Right ventricle myocardium superior (tissue), 1 donor: ENCODE measurements at places on chromosomes 12 and 14. TPM values are rescaled to one million over a fixed set of nuclear protein-coding genes. Genes with fewer than 3 reads are reported as not detected.

- DNase-seq = no peak
Measured at GRCh38 chr12:79019672-79020071, 155.1 kb downstream of the SYT1 start.

GRCh38 chr14:87999277-87999676, 5.7 kb upstream of the GPR65 start:
- DNase-seq = no peak

- peak; percentile 79 for DNase-seq
Measured at GRCh38 chr12:118052324-118053070, 8.5 kb downstream of the WSB2 start.

DNA sequence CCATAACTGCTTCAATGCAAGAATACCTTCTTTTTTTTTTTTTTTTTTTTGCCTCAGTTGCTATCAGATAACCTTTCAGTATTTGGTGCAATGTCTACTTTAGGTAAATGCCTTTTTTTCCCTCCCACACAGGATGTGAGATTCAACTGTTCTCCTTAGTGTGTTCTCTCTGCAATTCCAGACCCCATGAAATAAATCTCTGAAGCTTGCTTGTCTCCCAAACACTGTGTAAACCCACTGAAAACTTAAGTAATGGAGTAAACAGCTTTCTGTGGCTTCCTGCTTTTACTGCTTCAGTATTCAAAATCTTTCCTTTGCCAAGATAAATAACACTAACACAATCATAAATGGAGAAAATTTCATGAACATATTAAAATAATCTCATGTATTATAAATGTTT, 55.8 kb upstream of the CLEC14A start:
- no peak for DNase-seq

- DNase-seq = no peak
Measured at GRCh38 chr12:19910681-19911080, 457.7 kb upstream of the PDE3A start.

DNA sequence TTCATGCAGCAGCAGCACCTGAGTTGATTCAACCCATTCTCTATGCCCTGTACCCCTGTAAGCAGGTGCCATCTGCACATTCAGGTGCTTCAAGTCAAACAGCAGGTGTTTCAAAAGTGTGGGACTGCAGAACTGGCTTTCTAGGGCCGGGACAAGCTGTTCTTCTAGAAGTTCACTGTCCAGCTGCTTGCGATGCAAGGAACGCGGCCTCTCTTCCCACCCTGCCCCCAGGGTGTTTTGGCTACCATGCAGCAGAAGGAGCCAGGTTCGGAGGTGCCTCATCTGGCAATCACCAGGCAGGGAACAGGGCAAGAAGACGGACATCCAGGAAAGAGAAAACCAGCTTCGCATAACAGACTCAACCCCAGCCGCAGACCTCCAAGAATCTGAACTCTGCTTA, 35.2 kb downstream of the TMEM132D start:
- DNase-seq = no peak

- DNase-seq = no peak
Measured at GRCh38 chr14:98018628-98019027, 1221.4 kb downstream of the VRK1 start.

DNA sequence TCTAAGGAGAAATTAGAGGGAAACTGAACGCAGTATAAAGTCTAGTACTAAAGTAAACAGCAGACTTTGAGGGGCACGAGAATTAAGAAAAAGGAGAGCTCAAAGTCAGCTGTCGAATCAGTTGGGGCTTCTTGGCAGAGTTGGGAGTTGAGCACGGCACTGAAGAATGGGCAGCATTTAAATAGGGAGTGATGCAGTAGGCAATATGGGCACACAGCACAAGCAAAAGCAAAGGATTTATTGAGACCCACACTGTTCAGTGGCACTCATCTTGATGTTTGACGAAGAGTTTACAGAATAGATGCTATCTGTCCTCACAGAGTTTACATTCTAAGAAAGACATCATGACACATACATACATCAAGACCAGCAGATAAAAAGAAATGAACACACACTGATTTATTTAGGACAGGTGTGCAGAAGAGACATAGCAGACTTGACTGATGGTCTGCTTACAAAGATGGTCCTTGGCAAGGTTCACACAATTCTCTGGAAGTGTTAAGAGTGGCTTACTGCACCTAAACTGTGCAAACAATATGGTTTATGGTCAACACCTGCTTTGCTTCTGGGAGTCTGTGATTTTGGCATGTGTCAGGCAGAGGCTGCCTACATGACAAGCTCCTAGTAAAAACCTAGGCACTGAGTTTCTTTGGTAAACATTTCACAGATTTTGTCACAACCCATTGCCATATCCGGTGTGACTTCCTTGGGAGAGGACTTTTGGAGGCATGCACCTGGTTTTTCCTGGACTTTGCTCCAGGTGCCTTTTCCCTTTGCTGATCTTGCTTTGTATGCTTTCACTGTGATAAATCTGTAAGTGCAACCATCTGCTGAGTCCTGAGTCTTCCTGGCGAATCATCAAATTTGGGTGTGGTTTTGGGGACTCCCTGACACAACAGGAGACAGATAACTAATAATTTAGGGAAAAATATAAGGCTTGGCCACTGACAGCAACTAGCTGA, 26.3 kb downstream of the ALKBH1 start:
- no peak for DNase-seq

GRCh38 chr12:52582971-52583456, 9.4 kb upstream of the KRT74 start:
- DNase-seq = no peak

DNA sequence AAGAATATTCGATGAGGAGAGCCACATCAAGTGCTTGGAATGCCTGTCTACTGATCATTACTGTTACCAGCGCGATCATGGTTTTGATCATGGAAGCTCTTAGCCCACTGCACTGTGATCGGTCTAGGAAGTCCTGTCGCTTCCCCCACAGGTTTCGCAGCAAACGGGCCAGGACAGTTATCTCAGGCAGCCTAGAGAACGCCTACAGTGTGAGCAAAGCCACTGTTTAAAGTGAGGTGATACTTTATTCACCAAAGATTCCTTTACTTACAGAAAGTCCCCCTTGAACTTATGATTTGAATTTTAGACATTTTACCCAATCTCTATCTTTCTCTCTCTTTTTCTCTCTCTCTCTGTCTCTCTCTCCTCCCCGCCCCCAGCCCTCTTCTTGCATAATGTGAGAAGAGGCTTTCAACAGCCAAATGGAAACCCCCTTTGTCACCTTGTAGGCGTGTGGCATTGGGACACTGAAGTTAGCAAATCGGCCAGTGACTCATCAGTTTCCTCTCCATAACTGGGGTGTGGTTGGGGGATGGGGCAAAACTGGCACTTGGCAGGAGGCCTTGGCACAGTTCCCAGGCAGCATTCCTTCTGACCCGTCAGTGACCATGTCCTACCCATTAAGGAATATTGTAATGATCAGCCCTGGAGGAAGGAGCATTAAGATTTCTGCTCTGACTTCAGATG, 214.8 kb downstream of the CHST11 start:
- peak; percentile 88 for DNase-seq

- DNase-seq = peak; percentile 70
Measured at GRCh38 chr12:57604992-57605810, 577 bp downstream of the DTX3 start.

DNA sequence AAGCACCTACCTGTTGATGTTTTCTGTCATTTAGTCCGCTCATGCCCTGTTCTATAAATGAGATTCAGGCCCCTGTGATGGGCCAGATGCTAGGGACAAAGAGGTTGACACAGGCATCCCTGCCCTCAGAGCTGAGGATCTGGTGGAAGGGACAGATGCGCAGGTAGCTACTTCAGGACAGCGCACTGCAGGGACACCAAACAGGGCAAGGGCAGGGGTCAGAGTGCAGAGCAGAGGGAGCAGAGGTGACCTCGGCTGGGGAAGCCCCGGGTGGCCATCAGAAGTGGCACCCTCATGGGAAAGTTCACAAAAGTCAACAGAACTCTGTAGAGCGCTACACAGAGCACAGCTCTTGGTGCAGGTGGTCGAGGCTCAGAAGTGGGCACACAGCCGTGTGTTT, 5.6 kb upstream of the PNMA1 start:
- peak; percentile 22 for DNase-seq

Gene NAA25
- total RNA-seq = 14.7 TPM

Gene AQP5
- 0.38 TPM for total RNA-seq

Gene MYO1H
- 0.78 TPM for total RNA-seq

Gene ABCC9
- 77.6 TPM for total RNA-seq

Gene SMOC1
- 1.8 TPM for total RNA-seq

Gene SMCO2
- not detected for total RNA-seq

Gene SYNE3
- 15.1 TPM for total RNA-seq

Gene AKAP6
- total RNA-seq = 180 TPM

Gene NYNRIN
- total RNA-seq = 8.8 TPM

Gene GDF3
- not detected for total RNA-seq

Gene CALM1
- total RNA-seq = 575 TPM
